ENCODE measurements at places on chromosomes 6 and 20.

DNA sequence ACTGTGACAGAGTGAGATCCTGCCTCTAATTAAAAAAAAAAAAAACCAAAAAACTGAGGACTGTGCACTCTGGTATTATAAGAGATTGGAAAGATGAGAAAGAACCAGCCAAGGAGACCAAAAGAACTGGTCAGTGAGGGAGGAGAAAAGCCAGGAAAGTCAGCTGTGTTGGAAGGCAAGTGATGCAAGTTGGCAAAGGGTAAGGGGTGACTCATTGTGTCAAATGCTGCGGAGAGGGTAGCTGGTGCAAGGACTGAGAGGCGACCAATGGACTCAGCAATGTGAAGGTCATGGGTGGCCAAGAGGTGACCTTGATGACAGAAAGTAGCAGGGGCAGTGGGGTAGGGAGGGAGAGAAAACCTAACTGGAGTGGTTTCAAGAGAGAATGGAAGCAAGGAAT, 27.4 kb upstream of the LRRN4 start:
- no peak for DNase-seq

DNA sequence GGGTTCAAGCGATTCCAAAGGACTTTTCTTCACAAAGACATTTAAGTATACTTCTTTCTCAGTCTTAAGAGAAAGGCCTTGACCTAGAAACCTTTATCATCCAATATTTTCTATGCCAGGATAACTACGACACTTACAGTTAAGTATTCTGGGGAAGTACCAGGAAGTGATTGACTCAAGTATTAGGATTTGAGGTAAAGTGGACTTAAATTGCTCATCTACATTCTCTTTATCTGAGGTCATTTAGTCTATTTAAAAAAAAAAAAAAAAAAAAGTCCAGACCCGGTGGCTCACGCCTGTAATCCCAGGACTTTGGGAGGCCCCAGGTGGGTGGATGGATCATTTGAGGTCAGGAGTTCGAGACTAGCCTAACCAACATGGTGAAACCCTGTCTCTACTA, 114.7 kb downstream of the ZFAND3 start:
- no peak for DNase-seq

DNA sequence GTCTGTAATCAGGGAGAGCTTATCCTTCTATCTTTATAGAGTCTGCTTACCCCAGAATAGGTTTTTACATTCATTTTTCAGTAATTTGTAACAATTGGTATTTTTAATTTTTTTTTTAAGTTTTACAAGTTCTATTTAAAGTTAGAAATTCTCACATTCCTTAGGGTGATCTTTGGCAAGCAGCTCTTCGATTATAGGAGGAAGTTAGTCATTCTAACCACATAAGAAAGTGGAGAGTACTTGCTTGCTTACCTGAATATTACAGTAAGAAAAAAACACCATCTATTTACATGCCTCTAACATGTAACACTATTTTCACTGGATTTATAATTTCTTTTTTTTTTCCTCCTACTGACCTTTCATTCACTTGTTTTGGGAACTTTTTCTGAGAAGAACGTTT, 6.7 kb downstream of the TSHZ2 start:
- no peak for DNase-seq

DNA sequence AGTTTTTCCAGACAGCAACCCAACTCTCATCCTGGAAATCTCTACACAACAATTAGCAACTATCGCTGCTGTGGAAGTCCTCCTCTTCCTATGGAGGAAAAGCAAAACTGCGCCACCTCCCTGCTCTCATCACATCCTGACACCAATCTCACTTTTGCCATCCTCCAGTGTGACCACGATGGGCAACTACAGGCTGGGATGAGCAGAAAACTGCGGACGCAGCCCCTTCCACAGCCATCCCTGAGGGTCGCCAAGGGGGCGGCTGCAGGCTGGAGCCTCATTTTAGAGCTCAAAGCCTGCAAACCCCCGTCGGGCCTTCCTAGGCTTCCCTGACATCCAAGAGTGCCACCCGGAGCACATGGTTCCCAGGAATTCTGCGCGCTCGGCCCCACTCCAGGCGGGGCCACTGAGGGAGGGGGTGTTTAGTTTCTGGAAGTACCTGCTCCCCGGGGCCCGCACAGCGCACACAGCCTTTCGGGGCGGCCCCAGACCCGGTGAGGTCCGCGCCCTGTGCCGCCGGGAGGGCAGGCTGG, 1.2 kb downstream of the TCFL5 start:
- DNase-seq: no peak

DNA sequence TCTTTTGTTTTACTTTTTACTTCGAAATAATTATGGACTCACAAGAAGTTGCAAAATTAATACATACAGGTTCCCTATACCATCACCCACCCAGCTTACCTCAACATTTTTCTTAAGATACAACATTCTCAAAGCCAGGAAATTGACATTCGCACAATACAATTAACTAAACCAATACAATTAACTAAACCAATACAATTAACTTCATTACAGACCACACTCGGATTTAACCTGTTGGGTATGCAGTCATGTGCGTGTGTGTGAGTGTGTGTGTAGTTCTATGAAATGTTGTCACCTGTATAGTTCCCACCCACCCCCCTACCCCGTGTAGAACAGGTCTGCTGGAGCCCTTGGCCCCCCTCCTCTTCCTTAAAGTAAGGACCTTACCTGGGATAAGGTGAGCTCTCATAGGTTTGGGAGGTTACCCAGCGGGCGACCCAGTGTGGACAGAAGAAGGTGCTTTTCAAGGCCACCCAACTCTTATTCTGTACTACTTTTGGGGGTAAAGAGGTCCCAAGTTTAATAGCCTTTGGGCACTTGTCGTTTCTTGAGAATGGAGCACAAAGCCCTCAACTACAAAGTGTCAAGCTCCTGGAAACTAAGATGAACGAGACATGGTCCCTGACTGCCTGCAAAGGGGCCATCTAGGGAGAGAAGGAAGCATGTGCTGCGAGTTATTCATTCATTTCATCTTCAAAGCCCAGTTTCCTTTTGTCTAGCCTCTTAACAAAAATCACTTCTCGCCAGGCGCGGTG, 544 bp upstream of the STK38 start:
- no peak for DNase-seq

- no peak for DNase-seq
These were observed 40.4 kb downstream of the FBXO5 start for GRCh38 chr6:152942319-152942869.

- DNase-seq: peak; percentile 39
These were observed 18.0 kb upstream of the DEFB129 start for GRCh38 chr20:208942-209566.

DNA sequence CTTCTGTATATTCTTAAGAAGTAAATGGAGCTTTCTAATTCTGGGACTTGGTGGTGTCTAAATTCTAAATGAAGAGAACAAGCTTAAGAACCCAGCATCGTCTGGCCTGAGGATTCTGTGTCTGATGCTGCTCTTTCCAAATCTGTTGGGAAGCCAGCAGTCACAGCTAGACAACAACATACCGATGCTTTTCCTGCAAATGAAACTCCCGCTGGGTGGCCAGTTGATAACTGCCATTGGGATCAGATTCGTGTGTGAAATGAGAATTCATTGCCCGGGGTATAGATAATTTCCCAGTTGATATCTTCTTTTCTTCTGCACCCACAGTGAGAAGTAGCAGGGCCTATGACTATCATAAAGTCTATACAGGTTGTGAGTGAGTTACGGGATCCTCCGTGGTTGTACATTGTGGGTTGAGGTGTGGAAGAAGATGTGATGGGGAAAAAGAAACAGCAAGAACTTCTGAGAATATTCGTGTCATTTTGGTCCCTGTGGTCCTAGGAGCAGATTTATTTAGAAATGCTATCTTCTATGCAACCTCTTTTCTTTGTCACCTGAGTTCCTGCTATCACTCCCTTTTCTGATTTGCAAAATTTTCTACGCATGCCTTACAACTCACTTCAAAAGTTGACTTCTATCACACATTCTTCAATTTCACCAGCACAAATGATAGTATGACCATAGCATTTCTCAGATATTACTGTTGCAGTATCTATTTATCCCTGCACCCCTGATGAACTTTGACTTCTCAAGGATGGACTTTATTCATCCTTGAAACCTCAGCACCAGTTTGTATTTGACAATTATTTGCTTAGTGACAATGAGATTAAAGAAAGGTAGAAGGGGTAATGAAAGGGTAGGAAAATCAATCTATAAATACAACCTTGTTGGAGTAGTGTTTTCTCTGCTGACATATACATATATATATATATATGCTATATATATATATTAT, 10.4 kb downstream of the NOX3 start:
- DNase-seq: no peak

GRCh38 chr6:19399406-19399805, 437.8 kb upstream of the ID4 start:
- DNase-seq: no peak

- DNase-seq: no peak
These were observed 124.6 kb upstream of the CDH4 start for GRCh38 chr20:61127311-61128039.

DNA sequence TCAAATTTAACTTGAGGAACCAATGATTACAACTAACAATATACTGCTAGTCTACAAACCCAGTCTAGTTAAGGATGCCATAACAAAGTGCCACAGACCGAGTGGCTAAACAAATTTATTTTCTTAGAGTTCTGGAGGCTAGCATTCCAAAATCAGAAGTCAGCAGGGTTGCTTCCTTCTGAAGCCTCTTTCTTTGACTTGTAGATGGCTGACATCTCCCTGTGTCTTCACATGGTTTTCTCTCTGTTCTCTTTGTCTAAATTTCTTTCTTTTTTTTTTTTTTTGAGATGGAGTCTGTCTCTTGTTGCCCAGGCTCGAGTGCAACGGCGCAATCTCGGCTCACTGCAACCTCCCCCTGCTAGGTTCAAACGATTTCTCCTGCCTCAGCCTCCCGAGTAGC, 56.1 kb downstream of the NCOA3 start:
- no peak for DNase-seq

- no peak for DNase-seq
These were observed 171.3 kb downstream of the CDC5L start for GRCh38 chr6:44558832-44559251.

DNA sequence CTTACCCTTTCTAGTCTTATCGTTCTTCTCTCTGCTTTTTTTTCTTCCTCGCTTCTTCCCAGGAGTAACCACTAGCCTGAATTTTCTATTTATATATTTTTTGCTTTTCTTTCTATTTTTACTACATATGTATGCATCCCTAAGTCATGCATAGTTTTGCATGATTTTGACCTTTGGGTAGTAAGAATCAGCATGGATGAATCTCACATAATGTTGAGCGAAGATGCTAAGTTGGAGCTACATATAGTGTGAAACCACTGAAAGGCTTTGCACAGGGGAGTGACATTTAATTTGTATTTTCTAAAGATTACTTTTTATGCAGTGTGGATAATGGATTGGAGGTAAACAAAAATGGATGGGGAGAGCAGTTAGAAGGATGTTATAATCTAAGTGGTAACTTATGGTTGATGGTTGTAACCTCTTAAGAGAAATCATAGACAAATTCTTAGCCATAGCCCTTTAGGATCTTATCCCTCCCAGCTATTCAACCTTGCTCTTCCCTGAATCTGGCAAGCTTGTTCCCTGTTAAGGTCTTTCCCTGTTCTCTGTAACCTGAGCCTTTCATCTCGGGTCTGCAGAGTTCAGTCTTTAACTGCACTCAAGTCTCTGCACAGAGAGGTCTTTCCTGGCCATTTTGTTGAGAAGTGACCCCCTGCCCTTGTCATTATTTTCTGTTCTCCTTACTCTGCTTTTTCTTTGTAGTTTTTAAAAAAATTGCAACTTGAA, 18.0 kb downstream of the PEX7 start:
- DNase-seq: no peak

- no peak for DNase-seq
These were observed 1.4 kb downstream of the C6orf15 start for GRCh38 chr6:31110825-31111582.

- no peak for DNase-seq
These were observed 30.6 kb downstream of the ARID1B start for GRCh38 chr6:156807795-156808194.

GRCh38 chr20:57842720-57843119, 132.9 kb upstream of the PMEPA1 start:
- no peak for DNase-seq

- DNase-seq: no peak
These were observed 3.6 kb downstream of the IPCEF1 start for GRCh38 chr6:154352898-154353585.

GRCh38 chr6:1686117-1687098, 76.7 kb downstream of the FOXC1 start:
- no peak for DNase-seq

DNA sequence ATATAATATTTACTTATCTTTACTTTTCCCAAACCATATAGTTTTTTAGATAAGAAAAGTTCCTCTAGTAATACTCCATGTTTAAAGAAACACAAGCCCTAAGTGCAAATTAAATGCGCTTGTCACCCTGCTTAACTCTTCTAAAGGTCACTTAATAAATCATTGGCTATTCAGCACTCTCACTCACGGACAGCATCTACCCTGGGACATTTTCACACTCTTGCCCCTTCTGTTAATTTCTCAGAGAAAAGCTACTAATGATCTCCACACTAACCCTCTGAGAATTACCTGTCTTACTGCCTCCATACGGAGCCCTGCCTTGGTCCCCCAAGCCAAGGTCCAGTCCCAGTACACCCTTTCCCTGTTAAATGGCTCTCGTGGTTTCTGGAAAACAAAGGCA, 102.2 kb downstream of the NRN1 start:
- DNase-seq: no peak

GRCh38 chr6:156703719-156704118, 73.5 kb upstream of the ARID1B start:
- no peak for DNase-seq

- peak; percentile 87 for DNase-seq
These were observed 6.5 kb downstream of the PEDS1 start for GRCh38 chr20:50146732-50147662.

DNA sequence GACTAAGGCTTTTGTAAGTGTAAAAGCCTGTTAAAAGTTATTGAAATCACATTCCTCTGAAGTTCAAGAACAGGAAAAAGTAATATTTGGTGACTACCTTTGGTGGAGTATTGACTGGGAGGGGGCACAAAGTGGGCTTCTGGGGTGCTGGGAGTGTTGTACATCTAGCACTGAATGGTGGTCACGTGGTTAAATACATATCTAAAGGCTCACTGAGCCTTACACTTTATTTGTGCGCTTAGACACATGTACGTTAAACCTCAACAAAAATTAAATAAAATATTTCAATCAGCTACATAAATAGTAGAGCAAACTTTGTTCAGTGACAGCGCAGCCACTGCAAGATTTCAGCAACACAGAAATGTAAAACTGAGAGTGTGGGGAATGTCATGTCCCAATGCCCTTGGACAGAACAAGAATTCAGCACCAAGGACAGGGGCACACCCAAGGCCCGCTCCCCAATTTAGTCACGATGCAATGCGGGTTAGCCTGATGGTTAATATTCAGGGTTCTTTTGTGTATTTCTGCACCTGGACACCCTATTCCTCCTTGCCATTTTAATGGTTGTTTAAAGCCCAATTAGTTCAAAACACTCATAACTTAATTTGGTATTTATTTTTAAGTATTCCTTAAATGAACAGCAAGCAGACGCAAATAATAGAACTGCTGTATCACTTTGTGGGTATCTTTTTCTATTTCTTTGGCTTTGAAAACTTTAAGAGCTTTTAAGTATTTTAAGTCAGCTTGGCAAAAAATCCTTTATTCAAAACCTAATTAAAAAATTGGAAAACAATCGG, 37.4 kb downstream of the ANGPT4 start:
- no peak for DNase-seq
